ENCODE measurements at places on chromosomes 16 and 17.

- no peak for DNase-seq
These were observed 13.4 kb upstream of the SMIM36 start for GRCh38 chr17:55524440-55525220.

DNA sequence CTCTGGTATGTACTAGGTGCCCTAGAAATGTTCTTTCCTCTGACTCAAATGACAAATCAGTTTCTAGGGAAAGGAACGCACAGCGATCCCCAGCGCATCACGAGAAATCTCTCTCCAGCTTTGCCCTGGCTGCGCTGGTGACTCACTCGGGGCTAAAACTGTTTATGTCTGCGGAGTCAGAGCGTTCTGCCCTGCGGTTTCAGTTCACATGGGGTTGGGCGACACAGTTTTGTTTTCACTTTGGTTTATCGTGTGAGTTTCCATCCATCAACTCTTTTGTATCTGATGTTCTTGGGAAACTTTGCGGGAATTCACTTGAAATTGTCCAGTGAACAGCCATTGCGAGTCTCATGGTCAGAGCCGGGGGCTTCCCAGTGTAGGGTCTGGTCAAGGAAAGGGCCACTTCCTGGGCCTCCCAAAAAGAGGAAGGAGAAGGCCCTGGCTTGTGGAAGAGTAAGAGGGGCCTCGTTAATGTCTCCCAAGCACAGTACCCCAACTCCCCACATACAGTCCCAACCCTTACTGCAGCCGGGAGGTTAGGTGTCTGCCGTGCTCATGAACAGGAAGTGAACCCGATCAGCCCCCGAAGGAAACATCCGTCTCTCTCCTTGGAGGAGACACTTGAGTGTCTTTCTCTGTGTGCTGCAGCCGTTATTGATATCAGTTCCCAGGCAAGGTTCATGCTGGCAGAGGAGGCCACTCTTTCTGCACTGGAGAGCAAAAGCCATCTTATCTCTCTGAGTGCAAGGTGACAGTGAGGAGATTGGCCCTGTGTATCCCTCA, 643.2 kb downstream of the WWOX start:
- DNase-seq = peak; percentile 64

DNA sequence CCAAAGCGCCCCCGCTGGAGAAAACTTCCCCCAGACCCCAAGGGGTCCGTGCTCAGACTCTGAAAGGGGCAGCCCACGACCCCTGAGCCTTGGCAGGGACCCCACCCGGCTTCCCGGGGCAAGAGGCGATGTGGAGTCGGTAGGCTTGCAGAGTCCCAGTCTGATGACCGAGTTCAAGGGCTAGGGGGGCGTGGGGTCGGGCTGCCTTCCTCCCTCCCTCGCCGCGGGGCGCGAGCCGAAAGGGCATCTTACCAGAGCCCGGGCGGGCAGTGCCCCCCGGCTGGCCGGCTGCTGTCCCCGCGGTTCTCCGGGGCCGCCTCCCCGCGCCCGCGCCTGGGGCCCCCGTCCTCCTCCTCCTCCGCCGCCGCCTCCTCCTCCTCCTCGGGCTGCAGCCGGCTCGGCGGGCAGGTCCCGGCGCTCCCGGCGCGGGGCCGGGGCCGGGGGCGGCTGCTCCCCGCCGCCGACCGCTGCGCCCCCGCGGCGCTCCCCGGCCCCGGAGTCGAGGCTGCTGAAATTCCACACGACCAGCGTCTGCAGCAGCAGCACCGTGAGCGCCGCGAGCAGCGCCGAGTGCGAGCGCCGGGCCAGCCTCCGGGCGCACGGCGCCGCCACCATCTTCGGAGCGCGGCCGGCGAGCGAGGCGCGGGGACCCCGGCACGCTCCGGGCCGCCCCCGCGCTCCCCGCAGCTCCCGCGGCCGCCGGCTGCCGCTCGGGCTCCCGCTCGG, 415 bp downstream of the XYLT1 start:
- no peak for DNase-seq

GRCh38 chr17:58586009-58586644, 71.7 kb upstream of the MTMR4 start:
- DNase-seq = no peak

DNA sequence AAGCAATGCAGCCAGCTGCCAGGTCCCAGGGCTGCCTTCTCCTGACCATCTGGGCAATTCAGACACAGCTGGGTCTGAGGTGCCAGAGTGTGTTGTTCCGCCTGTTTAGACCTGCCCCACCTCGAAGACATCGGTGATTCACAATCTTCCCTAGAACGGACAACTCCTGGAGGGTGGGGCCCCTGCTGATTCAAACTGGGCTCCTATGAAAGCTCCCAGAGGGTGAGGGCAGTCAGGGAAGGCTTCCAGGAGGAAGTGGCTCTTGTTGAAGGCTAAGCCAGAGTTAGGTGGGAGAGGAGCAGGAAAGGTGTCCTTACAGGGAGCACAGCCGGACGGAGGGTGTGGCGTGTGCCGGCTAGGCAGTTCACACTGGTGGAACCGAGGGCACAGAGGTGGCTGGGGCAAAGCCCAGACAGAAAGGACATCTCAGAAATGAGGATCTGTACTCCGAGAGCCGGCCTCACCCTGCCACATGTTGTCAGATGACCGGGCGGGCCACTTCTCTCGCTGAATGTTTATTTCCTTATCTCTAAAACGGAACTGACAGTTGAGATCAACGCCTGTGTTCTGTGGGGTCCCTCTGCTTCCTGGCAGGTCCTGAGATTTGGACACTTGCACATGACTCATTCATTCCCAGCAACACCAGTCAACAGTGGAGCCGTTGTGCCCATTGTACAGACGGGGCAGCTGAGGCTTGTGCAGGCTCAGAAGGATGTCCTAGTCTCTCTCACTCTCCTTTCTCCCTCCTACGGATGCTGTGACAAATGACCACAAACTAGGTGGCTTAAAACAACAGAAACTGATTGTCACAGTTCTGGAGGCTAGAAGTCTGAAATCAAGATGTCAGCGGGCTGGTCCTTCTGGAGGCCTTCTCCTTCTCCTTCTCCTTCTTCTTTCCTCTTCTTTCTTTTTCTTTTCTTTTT, 26.9 kb upstream of the LITAF start:
- no peak for DNase-seq

- peak; percentile 22 for DNase-seq
These were observed 14.3 kb upstream of the DYNLRB2 start for GRCh38 chr16:80526418-80527061.

DNA sequence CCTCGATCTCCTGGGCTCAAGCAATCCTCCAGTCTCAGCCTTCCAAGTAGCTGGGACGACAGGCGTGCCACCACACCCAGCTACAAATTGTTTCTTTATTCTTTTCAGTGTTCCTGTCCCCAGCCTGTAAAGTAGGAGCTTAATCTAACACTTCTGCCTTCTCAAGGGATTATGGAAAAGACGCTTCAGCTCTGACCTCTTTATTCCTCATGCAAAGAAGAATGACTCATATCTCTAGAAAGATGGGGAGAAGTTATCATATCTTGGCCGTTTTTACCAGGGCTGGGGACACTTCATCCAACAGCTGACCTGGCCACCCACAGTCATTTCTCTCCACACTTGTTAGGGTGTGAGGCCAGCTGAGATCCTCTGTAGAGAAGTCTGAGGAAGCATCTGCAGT, 172.6 kb downstream of the HAPSTR1 start:
- DNase-seq = no peak

- DNase-seq = no peak
These were observed 23.3 kb downstream of the GPR179 start for GRCh38 chr17:38320482-38320881.

- DNase-seq = no peak
These were observed 175.3 kb upstream of the CDH13 start for GRCh38 chr16:82451449-82451848.

DNA sequence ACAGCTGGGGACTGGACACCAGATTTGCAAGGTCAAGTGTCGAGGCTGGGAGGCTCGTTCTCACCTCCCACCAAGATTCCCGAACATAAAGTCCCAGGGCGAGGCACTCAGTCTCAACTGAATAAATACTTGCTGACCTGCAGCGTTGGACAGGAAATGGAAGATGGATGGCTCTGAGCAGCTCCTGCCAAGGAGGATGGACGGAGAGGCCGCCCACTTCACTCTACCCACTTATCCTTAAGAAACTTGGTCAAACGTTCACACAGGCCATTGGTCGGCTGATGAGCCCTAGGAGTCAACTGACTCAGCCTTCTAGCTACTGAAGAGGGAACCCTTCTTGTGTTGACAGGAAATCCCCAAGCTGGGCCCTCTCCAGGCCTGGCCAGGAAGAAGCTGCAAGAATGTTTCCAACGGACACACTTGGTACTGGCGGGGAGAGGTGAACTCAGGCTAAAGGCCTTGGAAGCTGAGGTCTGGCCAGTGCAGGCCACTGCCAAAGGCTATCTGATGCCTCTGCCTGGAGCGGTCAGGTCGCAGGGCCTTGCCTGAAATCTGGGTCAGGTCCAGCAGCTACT, 50.0 kb downstream of the VAC14 start:
- DNase-seq = no peak

- DNase-seq = no peak
These were observed 22.5 kb downstream of the IRX6 start for GRCh38 chr16:55346475-55346874.

- no peak for DNase-seq
These were observed 148.7 kb downstream of the CDH11 start for GRCh38 chr16:64973171-64973570.

DNA sequence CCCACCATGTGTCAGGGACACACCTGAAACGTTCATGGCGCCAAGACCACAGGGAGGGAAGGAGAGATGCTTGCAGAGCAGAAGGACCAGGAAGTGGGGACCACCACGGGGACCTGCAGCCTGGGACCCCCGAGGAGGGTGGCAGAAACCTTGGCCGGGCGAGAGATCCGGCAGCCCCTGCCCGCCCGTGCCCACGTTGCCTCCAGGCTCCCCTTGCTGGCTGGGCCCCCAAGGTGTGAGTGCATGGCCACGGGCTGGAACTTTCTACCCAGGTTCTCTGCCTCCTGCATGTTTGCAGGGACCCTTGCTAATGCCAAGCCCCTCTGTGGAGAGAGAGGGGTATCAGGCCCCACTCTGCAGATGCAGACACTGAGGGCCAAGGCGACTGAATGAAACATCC, 50.4 kb downstream of the USP22 start:
- no peak for DNase-seq

- no peak for DNase-seq
These were observed 192.8 kb downstream of the SHCBP1 start for GRCh38 chr16:46428108-46429061.

GRCh38 chr17:66562119-66562518, 259.7 kb downstream of the PRKCA start:
- no peak for DNase-seq

DNA sequence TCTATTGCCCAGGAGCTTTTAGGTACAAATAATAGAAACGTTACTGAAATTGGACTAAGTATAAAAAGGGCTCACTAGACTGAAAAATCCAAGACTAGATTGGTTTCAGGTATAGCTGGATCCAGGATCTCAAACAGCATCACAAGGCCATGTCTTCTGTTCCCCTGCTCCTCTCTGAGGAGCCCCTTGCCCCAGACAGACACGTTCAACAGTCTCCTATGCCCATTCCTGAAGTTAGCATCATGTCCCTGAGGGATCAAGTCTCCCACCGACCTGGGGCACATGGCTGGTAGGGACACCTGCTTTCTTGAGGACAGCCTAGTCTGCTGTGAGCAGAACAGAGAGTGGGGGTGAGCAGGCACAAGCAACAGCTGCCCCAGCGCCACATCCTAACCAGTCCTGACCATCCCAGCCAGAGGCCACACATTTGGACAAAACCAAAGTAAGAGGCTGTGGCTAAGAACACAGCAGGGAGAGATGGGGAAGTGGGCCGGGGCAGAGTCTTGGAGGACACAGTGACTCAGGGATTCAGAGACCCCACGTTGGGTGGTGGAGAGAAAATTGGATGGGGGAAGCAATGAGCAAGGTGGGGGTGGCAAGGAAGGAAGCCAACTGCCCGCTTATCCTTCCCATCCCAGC, 10.5 kb upstream of the MMP2 start:
- DNase-seq = no peak

Measured in activated CD4-positive, CD25-positive, alpha-beta regulatory T cell (primary cell).